ENCODE measurements at places on chromosomes 1 and 21.

GRCh38 chr1:206834711-206835110 lies 30.7 kb upstream of the IL20 start:
- DNase-seq, result no peak

- no peak for DNase-seq
These were observed 31.9 kb downstream of the SEC16B start for GRCh38 chr1:177937931-177938330.

- DNase-seq, result no peak
These were observed 22.1 kb upstream of the NEXN start for GRCh38 chr1:77866296-77866695.

GRCh38 chr1:168803806-168804510 lies 75.0 kb upstream of the DPT start:
- no peak for DNase-seq

- DNase-seq, result no peak
These were observed 295.2 kb downstream of the HLX start for GRCh38 chr1:221174330-221174993.

DNA sequence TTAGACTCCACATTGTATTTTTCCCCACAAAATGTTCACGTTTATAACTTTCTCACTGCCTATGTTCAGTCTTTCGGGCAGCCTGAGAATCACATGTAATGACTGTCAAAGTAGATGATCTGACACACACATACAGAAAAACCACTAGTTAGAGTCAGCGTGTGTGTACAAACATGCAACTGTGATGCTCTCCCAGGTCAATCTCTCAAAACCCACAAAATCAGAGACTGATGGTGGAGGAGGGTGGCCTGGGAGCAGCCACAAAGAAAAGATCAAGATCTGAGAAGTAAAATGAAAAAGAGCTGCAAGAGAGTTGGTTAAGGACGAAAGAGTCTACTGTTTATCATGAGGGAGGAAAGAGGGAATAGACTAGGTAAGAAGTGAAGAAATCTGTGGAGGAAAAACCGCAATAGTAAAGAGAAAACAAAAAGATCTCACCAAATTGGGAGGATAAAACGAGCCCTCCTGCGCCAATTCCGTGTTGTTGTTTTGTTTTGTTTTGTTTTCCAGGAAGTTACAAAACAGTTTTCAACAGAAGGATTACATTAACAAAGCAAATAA lies 2.3 kb downstream of the EGLN1 start:
- DNase-seq, result no peak

GRCh38 chr1:197388801-197389200 lies 120.7 kb downstream of the CRB1 start:
- DNase-seq, result no peak

DNA sequence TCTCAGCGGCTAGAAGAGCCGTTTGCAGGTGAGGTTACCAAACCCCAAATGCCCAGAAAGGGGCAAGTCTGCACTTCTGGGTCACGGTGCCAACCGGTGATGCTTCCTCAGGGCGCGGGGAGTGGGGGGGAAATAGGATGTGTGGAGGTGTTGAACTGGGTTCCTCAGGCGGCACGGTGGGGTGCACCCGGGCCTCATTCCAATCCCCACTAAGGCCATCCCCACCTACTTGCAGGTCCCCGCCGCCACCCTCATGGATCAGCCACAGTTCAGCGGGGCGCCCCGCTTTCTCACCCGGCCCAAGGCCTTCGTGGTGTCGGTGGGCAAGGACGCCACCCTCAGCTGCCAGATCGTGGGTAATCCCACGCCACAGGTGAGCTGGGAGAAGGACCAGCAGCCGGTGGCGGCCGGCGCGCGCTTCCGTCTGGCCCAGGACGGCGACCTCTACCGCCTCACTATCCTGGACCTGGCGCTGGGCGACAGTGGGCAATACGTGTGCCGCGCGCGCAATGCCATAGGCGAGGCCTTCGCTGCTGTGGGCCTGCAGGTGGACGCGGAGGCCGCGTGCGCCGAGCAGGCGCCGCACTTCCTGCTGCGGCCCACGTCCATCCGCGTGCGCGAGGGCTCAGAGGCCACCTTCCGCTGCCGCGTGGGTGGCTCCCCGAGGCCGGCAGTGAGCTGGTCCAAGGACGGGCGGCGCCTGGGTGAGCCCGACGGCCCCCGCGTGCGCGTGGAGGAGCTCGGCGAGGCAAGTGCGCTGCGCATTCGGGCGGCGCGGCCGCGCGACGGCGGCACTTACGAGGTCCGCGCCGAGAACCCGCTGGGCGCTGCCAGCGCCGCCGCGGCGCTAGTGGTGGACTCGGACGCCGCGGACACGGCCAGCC lies 3.9 kb downstream of the OBSCN start:
- DNase-seq, result no peak

GRCh38 chr1:181149326-181150125 lies 61.0 kb downstream of the IER5 start:
- peak; percentile 75 for DNase-seq

DNA sequence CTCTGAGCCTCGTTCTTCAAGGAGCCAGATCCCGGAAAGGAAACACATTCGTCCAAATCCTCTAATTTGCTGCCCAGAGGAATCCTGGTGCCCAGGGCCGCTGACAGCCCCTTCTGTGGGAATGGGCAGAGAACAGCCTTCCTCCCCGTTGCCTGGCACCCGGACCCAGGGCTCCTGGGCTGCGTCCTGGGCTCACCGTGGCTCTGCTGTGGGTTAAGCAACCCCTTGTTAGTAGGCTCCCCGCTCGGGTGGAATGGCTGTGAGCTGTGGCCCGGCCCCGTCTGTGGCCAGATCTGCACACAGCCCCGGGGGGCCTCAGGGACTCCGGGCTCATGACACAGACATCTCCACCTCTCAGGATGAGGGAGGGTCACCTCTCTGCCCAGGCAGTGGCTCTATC lies 122.9 kb upstream of the ARHGEF16 start:
- no peak for DNase-seq

DNA sequence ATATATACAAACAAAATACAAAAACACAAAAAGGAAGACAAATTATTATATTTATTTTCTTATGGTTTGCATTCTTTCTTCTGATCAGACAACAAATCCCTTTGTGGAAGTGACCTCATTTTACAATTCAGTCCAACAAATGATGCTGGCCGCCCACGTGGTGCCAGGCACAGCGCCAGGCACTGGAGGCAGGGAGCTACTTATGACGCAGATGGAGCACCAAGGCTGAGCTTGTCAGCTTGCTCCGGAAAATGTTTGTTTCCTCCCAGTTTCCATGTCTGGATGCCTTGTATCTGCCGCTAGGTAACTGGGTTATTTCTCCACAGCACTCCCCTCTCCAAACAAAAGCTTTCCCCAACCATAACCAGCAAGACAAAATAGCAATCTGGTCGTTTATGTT lies 30.7 kb upstream of the CD34 start:
- no peak for DNase-seq

DNA sequence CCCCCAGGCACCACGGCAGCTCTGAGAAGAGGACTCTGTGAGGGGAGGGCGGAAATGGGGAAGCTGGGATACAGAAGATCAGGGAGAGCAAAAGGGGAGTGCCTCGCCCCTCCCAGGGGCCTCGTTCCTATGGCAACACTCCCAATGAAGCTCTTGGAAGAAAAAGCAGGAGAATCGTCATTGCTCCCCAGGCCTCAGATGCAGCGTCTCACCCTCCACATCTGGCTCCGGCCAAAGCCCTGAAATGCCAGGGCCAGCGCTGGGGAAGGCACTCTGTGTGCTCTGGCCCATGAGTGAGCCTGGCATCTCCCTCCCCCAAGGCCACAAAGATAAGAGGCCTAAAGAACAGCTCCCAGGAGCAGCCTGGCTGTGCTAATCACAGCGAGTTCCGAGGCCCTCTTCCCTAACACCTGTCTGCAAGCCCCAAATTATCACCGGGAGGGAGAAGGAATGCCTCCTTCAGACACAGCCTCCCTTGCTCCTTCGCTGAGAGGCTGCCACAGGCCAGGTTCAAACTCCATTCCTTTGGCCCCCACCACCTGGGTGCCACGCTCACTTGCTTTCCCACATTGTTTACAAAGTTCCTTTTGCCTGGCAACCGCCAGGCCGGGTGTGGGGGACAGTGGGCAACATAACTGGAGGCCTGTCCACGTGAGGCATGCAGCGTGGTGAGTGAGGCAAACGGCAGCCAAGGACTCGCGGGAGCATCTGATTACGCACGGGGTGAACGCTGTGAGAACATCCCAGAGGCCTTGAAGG lies 27.8 kb downstream of the ECE1 start:
- DNase-seq, result no peak

- DNase-seq, result no peak
These were observed 295.0 kb upstream of the LRRC7 start for GRCh38 chr1:69272684-69273083.

DNA sequence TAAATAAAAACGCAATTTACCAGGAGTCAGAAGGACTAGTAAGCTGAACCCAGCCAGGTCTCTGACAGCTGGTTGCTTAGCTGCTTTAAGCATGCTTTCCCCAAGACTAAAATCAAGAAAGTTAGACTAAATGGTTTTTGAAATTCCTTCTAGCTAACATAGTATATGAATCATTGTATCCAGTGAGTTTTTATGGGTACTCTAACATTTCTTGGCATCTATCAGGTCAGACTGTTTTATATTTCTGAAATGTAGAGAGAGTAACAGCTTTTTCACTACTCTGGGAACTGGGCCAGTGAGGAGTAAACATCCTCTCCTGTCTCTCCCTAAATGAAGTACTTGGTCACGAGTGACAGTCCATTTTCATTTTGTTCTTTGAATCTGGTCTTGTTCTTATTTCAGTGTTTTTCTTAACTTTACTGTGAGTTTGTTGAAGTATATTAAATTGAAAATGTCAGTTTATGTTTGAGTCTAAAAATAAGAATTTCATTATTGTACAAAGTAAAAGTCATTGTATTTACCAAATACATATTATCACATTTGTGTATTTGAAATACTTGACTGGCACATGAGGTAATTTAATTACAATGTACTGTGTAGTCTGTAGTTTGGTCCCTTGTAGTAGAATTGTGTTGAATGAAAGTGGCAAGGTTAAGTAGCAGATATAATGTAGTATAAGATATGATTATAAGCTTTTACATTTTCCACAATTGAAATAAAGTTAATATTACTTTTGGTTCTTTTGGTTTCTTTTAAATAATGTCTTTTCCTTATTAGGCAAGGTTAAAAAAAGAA lies 47.6 kb downstream of the PKN2 start:
- no peak for DNase-seq

- DNase-seq, result no peak
These were observed 28.1 kb upstream of the PLXNA2 start for GRCh38 chr1:208272311-208272710.

- DNase-seq, result no peak
These were observed 504.5 kb downstream of the LMO4 start for GRCh38 chr1:87833166-87833565.

- no peak for DNase-seq
These were observed 102.0 kb downstream of the LHX9 start for GRCh38 chr1:198019126-198019525.

- DNase-seq, result no peak
These were observed 6.2 kb downstream of the CCDC17 start for GRCh38 chr1:45617618-45618017.

- DNase-seq, result no peak
These were observed 774.8 kb upstream of the ADAMTS5 start for GRCh38 chr21:27741736-27742135.

- DNase-seq, result no peak
These were observed 27.3 kb downstream of the F11R start for GRCh38 chr1:160993544-160994193.

DNA sequence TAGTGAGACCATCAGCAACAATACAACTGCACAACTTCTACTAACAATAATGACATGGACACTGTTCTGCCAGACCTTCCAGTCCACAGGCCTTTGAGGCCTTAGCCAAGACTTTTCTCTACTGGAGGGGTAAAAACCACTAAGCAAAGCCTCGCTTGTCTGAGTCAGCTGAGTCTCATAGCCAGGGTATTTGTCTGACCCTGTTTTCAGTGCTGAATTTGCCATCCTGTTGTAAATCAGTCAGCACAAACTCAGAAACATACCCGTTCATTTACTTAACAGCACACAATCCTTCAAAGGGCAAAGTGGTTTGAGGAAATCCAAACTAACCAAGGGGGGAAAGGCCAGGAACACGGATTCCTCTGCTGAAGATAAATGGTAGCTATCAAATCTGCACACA lies 537.8 kb downstream of the SMYD3 start:
- DNase-seq, result no peak

DNA sequence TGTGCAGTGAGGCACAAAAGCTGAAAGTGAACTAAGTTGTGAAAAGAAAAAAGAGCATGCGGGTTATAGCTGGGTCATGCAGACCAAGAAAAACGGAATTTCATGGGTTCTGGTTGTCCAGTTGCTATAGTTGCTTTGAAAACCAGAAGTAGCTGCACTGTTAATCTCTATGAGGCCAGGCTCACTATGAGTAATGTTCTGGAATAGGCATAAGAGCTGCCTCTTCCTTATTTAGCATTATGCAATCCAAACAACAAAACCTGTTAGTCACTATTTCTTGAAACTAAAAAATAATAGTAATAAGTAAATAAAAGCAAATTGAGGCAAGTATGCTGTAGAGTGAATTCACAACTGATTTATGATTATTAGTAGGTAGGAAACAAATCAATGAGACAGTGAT lies 1383.7 kb downstream of the MRPL39 start:
- no peak for DNase-seq

DNA sequence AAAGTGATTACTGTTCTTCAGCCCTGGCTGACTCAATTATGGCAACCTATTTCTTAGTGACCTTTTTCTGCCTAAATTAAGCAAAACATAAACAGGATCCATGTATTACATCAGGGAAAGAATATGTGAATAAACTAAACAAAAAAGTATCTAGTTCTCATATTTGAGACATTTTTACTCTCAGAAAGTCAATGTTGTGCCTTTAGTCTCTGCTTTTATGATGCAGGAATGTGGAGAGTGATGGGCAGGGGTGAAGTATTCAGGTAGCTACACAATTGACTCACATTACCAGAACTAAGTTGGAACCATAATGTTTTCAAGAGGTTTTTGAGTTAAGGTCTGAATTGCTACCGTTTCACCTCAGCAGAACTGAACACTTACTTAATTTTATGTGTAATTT lies 462.7 kb upstream of the CXADR start:
- no peak for DNase-seq

- no peak for DNase-seq
These were observed 327.9 kb downstream of the TTLL7 start for GRCh38 chr1:83670909-83671565.

DNA sequence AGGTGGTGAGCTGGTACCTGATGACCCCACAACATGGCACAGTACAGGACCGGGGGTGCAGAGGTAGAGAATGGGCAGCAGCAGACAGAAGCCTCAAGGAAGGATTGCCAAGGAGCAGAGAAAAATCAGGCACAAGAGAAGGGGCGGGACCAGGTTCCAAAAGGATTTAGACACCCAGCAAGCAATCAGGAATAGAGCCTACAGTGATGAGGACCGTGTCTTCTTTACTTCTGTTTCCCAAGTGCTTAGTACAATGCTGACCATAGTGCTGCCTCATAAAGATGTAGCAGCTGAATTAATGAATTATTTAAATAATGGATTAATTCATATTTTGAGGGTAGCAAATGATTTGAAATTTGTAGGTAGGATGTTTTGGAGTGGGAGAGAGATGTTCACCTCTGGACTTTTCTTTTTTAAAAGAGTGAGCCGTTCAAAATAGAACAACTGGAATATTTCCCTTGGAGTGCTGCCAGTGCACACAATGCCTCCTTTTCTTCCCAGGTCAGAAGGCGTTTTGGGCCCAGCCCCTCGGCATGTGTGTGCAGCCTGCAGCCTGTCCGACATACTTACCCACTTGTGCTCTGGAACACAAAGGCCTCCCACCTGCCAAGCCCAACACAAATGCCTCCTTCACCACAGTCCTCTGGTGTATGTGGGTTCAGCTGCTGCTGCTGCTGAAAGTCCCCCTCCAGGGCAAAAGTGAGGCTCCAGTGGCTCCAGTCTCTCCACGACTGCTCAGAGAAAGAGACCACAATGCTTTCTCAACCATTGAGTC lies 19.6 kb downstream of the KANK4 start:
- DNase-seq, result no peak

- no peak for DNase-seq
These were observed 19.3 kb upstream of the IGSF3 start for GRCh38 chr1:116686723-116687352.
